ENCODE measurements at places on chromosomes 2 and 18. TPM values are rescaled to one million over a fixed set of nuclear protein-coding genes. Genes with fewer than 3 reads are reported as not detected.

PRKAG3 gene
- total RNA-seq = not detected

GRCh38 chr2:26644188-26644835, 3.1 kb upstream of the CIB4 start:
- DNase-seq = peak; percentile 61

GRCh38 chr2:105384861-105385260, 14.0 kb downstream of the FHL2 start:
- no peak for DNase-seq

GRCh38 chr18:67318651-67319050, 197.9 kb downstream of the DSEL start:
- DNase-seq = no peak

DNA sequence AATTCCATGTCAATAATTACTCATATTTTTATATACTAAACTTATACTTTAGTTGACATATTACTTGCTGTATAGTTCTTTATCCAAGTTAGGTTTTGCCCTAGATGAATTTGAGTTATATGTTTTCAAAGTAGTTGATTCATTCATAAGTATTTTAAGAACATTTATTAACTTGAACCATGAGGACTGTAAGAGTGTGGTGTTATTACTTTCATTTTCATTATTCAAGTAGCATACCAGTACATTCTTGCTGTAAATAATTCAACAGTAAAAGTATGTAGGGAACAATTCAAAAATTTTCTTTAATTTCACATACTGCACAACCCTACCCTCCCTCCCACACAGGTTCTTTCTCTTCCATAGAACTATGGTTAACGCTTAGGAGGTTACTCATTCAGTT, 75.4 kb downstream of the ANKRD12 start:
- DNase-seq = no peak

TMEM247 gene
- not detected for total RNA-seq

COL3A1 gene
- total RNA-seq = 43.4 TPM

DNA sequence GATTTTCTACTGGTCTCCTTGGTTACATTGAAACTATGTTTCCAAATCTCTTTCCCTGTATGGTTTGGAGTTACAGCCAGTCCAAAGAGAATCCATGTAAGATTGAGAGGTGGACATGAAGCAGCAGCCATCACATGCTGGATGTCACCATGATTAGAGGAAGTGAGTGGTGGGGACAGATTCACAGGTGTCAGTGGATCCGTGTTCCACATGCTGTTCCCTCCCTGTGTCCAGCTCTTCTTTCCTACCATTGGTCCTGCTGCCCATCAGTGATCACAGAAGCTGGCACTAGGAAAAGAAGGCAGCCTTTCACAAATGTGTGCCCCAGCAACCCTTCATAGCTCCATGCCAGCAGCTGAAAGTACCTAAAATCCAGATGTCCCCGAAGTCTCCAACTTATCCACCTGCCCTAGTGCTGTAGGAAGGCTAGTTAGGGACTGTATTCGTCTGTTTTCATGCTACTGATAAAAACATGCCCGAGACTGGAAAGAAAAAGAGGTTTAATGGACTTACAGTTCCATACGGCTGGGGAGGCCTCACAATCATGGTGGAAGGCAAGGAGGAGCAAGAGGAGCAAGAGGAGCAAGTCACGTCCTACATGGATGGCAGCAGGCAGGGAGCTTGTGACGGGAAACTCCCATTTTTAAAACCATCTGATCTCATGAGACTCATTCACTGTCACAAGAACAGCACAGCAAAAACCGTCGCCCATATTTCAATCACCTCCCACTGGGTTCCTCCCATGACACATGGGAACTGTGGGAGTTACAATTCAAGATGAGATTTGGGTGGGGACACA, 207.5 kb downstream of the INSIG2 start:
- no peak for DNase-seq

GRCh38 chr18:77105028-77105427, 27.6 kb downstream of the MBP start:
- no peak for DNase-seq

Data from bronchial epithelial cell (primary cell).